ENCODE measurements at places on chromosomes 6 and 20.

DNA sequence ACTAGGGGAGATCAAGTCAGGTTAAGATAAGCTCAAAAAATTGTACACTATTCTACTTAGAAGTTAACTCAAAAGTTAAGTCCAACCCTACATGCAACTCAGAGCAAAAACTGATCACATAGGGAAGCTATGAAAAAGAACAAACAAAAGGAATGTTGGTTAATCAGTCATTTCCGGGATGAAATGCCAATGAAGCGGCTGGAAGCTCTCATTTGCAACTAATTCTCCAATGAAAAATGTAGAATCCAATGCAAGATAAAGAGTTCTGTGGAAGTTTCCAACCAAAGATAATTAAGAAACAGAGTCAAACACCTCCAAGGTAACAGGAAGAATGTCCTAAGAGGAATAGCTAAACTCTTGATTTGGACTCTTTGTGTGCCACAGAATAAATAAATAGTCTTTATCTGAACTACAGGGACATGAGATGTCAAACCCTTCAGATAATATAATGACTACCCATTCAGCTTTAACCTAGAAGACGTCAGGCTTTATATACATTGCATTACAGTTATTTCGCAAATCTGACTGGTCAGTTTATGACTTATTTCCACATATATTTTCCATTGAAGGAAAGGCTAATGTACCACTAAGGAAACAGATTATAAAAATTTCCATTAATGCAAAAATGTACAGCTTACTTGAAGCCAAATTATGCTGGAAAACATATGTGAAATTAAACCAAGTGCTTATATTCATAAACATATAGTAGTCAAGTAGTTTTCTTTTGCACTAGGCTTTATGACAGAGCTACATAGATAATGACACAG lies 48.0 kb upstream of the DST start:
- DNase-seq, result no peak

DNA sequence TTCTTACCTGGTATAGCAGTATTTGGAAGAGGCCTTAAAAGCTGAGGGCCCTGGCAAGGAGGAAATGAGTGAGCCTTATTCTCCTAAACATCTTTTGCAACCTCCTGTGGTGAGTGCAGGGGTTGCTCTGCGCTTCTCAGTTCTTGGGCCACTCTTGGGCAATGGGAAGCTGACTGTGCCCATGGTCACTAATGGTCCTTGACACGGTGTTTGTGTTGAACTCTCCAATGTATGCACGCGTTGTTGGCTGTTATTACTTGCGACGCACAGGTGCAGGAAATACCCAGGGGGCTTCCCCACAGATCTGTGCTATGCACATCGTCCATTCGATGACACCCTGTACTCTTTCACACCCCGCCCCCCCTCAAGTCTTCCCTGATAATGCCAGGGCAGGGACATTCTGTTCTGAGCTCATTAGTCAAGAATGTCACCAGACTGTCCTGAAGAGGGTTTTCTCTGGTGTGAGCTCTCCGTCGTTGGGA lies 79.7 kb downstream of the EDN1 start:
- DNase-seq, result no peak

GRCh38 chr6:132811276-132811675 lies 3.1 kb upstream of the RPS12 start:
- DNase-seq, result no peak

DNA sequence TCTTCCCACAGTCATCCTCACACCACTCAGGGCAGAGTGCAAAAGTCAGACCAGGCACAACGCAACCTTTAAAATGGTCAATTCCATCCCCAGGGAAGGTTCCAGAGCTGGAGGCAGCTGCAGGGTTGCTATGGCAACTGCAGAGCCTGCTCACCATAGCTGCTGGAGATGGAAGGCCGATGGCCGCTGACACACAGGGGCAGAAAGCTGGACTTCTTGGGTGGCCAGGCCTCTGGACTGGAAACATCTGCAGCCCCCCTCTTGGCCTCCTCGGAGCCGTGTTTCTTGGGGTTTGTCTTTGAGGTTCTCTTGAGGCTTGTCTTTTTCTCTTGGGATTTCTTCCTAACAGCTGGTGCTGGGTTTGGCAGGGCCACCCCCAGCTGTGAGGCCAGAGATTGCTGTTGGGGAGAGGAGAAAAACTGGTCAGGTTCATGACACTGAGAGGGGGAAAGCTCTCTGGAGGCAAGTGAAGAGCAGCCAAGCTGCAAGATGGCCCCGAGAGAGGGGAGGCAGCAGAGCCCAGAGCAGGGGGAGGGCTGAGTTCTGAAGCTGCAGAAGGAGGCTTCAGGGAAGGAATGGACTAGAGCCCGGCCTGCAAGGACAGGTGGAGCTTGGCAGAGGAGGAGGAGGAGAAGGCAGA lies 10.2 kb downstream of the BNIP5 start:
- DNase-seq, result peak; percentile 39

DNA sequence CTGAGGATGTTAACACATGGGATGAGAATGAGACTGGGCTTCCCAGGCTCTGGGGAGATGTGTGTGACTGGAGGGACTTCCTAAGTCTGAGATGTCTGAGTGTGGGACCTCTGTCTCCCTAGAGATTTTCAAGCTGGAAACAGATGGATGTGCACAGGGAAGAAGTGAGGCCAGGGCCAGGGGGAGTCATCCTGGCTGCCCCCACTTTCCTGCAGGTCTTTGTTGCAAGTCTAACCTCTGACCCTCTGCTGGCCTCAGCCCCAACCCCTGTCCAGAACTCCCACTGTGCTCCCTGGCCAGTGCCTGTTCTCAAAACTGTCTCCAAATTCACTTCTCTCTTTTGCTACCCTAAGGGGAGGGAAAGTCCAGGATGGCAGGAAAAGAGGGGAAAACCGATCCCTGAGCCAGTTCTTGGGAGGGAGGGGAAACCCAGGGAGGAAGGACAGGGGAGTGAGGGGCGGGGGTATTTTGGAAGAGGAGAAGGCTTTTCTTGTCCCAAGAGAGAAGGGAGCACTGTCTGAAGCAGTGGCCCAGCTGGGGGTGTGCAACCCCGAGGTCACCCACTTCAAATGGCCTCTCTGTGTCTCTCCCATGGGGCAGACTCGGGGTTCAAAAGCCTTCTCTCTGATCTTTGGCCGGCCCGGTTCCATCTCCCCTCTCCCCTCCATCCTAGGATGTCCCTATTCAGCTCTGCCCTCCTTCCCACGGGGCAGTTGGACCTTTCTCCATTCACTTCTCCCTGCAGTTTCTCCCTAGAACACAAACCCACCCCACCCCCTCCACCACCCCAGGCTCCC lies 3.1 kb downstream of the PPP1R18 start:
- DNase-seq, result no peak

GRCh38 chr20:1879369-1879768 lies 15.8 kb upstream of the SIRPA start:
- DNase-seq, result no peak

GRCh38 chr6:32609391-32609730 lies 19.7 kb upstream of the HLA-DRB1 start:
- DNase-seq, result no peak

GRCh38 chr6:142482974-142483373 lies 181.2 kb downstream of the ADGRG6 start:
- DNase-seq, result no peak

- no peak for DNase-seq
Observed at GRCh38 chr6:21390532-21391213, 202.9 kb upstream of the SOX4 start.

GRCh38 chr6:29853245-29853644 lies 25.6 kb downstream of the HLA-G start:
- no peak for DNase-seq

- peak; percentile 21 for DNase-seq
Observed at GRCh38 chr6:75855052-75855451, 106.0 kb downstream of the MYO6 start.

DNA sequence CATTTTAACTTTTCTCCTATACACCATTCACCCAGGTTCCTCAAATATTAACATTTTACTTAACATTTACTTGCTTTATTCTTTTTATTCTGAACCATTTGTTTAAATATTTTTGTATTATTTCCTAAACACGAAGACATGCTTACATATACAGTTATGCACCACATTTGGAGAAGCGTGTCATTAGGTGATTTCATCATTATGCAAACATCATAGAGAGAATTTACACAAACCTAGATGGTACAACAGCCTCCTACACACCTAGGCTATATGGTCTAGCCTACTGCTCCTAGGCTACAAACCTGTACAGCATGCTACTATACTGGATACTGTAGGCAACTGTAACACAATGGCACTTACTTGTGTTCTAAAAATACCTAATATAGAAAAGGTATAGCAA lies 6.6 kb downstream of the TDP2 start:
- no peak for DNase-seq

- DNase-seq, result no peak
Observed at GRCh38 chr20:16758454-16759180, 10.5 kb downstream of the OTOR start.

DNA sequence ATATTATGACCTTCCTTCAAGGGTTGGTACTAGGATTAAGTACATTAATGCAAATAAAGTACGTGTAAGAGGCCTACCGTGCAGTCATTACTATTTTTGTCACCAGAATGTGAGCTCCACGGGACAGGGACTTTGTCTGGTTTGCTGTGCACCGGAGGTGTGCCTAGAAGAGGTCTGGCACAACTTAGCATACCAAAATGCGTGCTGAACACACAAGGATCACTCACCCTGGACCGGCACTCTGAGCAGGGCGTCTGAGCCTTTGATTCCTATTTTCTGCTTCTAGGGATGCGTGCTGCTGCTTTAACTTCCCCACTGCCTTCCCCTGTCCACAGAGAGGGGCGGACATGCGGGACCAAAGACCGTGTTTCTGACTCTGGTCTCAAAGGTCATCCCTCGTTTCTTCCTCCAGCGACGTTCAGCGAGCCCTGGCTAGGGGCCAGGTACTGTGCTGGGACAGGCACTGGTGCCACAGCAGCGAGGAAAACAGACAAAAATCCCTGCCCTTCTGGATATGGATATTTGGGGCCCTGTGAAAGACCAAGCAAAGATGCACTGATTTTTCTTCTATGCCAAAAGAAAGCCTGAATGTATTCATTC lies 222.7 kb downstream of the BMP7 start:
- no peak for DNase-seq

GRCh38 chr6:24907919-24908649 lies 27.7 kb downstream of the RIPOR2 start:
- no peak for DNase-seq

- DNase-seq, result no peak
Observed at GRCh38 chr6:89194559-89194958, 22.6 kb downstream of the GABRR1 start.

DNA sequence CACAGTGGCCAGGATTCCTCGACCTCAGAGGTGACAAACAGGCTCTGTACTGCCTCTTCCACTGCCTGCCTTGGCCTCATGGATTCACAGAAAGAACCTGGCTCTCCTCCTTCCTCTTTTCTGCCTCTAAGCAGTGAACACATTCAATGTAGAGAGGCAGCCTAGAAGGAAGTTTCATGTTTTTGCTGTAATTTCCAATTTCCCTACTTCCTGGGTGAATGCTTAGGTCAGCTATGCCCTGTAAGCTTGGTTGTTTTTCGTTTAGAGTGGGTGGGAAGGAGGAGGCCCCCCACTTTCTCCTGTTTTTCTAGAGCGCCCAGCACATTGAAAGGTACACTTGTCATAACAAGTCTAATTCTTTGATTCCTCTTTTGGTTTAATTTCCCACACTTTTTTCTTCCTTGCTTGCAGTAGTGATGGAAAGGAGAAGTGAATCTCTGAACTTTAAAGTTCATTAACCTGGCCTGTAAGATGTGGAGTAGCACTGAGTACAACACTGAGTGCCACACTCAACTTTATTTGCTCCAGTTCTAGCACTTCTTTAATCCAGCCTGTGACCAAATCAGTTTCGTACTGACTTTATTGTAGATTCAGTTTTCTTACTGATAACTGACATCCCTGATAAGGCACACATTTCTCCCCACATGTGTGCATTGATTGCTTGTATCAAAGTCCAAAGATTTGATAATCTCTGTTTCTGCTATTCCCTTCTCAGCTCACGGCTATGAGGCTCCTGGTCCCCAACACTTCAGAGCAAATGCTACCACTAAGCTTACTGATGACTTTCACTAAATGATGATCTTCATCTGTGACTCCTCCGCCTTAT lies 100.0 kb upstream of the MAN1A1 start:
- DNase-seq, result no peak

DNA sequence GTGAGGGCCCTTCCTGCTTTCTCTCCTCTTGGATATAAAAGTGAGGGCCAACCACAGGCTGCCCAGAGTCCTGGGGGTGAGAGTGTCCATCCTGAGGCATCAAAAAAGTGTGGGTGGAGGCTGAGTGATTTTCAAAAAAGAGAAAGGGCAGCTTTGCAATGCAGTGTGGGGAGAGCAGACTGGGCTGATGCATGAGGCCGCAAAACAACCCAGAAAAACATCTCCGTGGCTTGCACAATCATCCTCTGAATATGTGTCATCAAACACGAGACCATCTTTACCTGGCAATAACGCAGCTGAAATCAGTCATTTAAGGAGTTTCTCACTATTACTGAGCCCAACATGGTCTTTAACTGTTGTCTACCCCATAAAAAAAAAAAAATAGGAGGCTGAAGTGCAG lies 191.2 kb upstream of the SOX4 start:
- no peak for DNase-seq

GRCh38 chr6:37679539-37680476 lies 17.9 kb downstream of the MDGA1 start:
- no peak for DNase-seq

DNA sequence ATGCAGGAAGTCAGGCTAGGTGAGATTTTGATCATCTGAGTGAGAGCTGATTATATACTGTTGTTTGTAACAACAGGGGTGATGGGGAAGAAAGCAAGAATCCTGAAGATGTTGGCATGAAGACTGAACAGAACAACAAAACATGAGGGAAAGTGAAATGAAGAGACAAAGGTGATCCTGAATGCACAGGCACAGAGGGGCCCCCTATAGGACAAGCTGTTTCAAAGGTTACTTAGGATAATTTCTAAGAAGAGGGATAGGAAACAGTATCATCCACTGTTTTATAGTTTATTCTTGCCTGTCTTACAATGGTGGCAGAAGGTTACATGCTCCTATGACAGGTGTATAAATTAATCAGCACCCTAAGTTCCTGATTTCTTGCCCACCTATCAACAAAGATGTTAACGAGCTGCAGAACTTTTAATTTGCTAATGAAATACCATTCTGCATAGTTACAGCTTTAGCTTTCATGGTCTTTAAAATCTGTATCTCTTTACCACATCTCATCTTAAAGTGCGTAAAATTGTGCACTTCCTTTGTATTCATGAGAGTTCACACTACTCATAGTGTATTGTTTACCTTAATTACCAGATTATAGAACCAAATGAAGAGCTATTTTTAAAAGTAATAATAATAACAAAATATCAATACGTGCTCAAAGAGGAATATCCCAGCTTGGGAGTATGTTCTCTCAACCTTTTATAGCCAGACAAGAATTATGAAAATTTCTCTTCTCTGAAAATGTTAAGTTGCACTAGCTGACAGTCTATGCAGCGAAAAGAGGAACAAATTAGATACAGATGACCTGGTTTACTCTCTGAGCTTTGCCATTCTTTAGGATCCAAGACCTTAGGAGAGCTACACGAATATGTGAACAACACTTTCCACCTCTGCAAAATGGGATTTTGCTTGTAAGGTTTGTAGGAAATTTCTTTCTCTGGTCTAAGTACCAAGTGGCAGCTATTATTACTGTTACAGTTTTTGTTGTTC lies 192.5 kb downstream of the EDN1 start:
- no peak for DNase-seq
